ENCODE measurements at places on chromosomes 1 and 21.

DNA sequence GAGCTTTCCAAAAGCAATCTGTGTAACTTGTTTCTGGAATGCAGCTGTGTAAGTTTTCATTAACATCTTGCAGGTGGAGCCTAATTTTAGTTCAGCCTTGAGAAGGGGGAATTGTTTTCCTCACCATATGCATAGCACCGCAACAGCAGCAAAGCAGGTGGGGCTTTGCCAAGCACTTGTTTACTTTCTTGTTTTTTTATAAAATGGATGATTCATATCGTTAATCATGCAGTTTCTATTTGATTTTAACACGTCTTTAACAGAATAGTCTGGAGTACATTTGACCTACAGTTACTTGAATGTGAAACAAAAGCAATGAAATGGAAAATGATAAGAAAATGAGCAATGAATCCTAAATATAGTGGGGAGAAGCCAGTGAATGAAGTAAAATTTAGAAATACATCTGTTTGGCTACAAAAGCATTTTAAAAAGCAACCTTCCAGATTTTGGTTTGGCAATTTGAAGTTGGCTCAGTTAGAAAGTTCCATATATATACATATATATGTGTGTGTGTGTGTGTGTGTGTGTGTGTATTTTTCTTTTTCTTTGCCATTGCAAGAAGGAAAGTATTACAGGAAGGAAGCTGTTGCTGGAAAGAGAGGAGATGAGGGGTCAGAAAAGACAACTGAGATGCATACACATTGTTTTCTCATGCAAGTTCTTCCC, 119.0 kb upstream of the ADGRL2 start:
- DNase-seq: no peak

- no peak for DNase-seq
Measured at GRCh38 chr21:39377444-39378050, 28.7 kb upstream of the HMGN1 start.

- DNase-seq: no peak
Measured at GRCh38 chr1:205785446-205785845, 10.2 kb upstream of the RAB29 start.

GRCh38 chr1:75786901-75787493, 941 bp downstream of the RABGGTB start:
- no peak for DNase-seq

GRCh38 chr1:210123924-210124589, 108.5 kb upstream of the SERTAD4 start:
- DNase-seq: no peak

- no peak for DNase-seq
Measured at GRCh38 chr1:229031061-229031460, 239.8 kb upstream of the RAB4A start.
